GM23338 (cell line): ENCODE measurements at places on chromosomes 1 and 21.

- peak; percentile 75 for DNase-seq
Observed at GRCh38 chr1:109113590-109114341, at the start of gene ELAPOR1. TSS of gene ELAPOR1 (plus strand) at chr1:109114115. CDS start at chr1:109114184, 69 bp downstream.

GRCh38 chr1:89465201-89465600, 59.4 kb upstream of the LRRC8B start:
- no peak for DNase-seq

- no peak for DNase-seq
Observed at GRCh38 chr1:200205216-200205995, 177.9 kb downstream of the NR5A2 start.

GRCh38 chr1:35640380-35641232, 720 bp downstream of the PSMB2 start:
- DNase-seq, result peak; percentile 21

DNA sequence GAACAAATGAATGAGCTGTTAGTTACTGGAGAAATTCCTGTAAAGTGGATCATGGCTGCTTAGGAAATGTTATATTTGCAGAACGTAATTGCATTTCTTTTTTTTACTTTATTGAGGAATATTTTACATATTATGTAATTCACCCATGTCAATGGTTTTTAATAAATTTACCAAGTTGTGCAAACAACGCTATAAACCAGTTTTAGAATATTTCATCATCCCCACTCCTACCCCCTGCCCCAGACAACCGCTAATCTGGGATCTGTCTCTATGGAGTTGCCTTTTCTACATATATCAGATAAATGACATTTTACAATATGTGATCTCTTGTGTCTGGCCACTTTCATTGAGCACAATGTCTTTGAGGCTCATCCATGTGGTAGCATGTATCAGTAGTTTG, 4.3 kb upstream of the IFFO2 start:
- no peak for DNase-seq

GRCh38 chr21:14259747-14260146, 43.8 kb downstream of the RBM11 start:
- peak; percentile 73 for DNase-seq

DNA sequence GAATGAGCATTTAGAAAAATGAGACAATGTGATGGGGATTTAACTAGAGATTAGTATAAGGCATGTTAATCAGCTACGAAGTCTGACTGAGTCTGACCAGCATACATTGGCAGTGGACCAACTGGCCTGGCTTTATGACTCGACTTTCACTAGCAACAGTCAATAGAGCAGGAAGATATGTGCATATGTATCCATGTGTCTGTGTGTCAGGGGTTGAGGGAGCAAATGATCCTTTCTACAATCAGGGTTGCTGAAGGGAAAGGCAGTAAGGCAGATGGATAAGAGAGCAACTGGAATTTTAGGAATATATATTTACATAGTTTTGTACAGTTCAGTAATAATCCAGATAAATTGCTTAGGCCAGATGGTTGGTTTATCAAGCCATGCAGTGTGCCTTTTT, 645.6 kb downstream of the PLA2G4A start:
- no peak for DNase-seq

GRCh38 chr1:155977690-155978324, 540 bp downstream of the ARHGEF2 start:
- peak; percentile 56 for DNase-seq

DNA sequence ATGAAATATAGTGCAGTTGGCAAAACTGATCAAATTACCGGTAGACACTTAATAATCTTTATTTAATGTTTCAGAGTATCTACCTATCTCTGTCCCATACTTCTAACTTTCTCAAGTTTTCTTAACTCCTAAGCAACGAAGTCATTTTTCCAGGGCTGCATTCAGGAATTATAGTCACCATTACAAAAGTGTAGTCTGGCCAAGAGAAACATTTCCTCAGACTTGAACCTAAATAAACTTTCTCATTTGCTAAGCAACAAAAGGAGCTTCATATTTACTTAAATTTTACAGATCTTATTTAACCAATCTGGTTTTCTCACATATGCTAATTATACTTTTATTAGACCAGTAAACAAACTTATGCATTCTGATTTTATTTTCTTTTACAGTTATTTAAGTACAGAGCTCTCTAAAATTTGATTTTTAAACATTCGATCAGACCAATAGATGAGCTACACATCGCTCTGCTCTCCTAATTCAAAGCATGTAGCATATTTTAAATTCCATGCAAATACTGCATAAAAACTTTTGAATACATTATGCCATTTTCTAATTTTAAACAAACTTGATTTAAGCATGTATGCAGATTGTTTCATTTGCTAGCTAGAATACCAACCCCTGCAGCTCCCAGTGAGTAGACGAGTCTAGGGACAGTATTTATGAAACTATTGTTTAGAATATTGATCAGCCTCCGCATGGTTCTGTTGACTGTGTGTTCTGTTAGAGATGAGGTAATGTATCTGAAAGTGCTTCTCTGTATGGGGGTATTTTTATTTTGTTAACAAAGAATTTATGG, 201.4 kb downstream of the CHRM3 start:
- DNase-seq, result no peak
